ENCODE measurements at places on chromosomes 5 and 9.
A peak's percentile ranks its signal among the peaks of the same experiment; 100 is the strongest.

GRCh38 chr9:134597041-134597913 is 44.3 kb upstream of the COL5A1 start:
- DNase-seq, result peak; percentile 30

GRCh38 chr5:120510098-120510637 is 46.1 kb downstream of the PRR16 start:
- no peak for DNase-seq

DNA sequence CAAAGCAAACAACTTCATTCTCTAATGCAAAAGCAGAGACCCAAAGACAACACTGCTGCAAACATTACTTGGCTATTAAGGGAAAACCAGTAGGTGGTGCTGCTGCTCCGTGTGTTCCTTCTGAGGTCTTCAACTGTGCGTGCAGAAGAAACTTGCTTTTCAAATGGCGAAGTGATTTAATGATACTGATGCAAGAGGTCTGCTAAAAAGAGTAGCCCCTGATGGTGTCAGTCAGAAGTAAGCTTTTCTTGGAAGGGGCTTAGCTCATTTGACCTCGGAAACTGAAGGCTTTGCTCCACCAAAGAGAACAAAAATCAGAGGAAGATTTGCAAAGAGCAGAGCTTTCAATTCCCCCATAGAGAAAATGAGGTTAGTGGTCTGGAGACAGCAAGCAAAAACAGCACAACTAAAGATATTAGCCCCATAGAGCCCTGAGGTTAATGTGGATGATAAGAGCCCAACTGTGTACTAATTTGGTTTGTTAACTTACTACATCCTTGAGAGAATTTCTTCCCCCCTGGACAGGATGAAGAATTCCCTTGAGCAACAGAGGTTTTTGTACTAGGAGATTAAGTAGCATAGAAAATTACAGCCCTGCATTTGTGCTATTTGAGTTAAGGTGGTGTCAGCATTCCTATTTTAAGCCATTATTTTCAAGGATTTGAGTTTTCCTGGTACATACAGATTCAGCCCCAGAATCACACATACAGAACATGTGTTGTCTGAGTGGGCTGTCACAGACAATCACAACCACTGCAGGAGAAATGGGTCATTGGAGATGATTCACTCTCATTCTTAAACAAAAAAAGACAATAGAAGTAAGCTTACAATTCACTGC is 153.2 kb upstream of the C9orf72 start:
- DNase-seq, result peak; percentile 53

DNA sequence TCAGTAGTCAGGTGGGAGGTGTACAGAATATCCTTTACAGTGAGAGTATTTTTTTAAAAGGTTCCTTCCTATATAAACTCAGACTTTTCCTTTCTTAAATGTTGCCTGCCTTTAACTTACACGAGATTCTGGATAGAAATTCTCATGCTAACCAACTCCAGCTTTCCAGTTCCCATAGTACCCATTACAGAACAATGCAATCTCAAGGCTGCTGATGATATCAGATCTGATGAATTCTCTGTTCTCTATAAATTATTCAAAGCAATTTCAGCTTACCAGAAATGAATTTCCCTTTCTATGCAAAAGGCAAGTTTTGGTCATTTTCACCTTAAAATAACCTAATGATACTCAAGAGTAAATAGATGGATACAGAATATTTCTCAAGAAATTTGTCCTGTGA is 90.3 kb downstream of the NUDT12 start:
- DNase-seq, result no peak

DNA sequence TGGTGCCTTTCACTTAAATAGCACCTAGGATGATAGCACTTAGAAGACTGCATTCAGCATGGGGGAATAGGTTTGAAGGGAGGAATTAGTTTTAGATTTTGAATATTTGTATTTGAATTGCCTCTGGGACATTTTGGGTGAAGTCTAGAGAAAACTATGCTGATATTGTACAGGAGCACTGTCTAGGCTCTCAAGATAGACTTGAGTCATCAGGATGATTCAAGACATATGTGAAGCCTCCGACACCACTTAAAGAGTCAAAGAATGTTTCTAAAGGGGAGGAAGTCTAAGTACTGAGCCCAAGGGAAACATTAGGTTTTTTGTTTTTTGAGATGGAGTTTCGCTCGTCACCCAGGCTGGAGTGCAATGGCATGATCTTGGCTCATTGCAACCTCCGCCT is 63.9 kb upstream of the CCDC180 start:
- DNase-seq, result no peak

GRCh38 chr5:77630114-77630680 is 8.3 kb downstream of the OTP start:
- DNase-seq, result no peak

- DNase-seq, result no peak
Measured at GRCh38 chr5:44691802-44692201, 116.9 kb upstream of the MRPS30 start.

- no peak for DNase-seq
Measured at GRCh38 chr5:18000744-18001143, 366.5 kb downstream of the TAF11L14 start.

All from liver (tissue), 10 donors.